ENCODE measurements at places on chromosomes 1 and 21.

- DNase-seq, result no peak
These were observed 25.1 kb downstream of the TMEM201 start for GRCh38 chr1:9613625-9614299.

- no peak for DNase-seq
These were observed 86.9 kb upstream of the SPAG17 start for GRCh38 chr1:118271883-118272282.

DNA sequence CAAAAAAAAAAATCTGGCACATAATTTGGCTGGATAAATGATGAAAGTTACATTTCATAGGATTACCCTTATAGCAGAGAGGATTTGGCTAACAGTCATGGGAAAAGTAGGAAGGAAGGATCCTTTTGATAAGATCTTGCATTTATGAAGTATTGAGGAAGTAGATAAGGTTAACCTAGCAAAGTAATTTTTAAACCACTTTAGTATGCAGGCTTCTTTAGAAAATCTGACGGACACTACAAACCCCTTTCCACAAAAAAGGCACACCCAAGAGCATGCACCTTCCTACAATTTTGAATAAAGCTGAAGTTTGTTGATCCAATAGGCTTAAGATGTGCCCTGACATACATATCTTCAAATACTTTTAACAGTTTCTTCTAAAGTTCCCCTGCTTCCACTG is 275.2 kb downstream of the GRIK1 start:
- no peak for DNase-seq

- no peak for DNase-seq
These were observed 26.4 kb upstream of the IFNAR2 start for GRCh38 chr21:33203371-33203724.

DNA sequence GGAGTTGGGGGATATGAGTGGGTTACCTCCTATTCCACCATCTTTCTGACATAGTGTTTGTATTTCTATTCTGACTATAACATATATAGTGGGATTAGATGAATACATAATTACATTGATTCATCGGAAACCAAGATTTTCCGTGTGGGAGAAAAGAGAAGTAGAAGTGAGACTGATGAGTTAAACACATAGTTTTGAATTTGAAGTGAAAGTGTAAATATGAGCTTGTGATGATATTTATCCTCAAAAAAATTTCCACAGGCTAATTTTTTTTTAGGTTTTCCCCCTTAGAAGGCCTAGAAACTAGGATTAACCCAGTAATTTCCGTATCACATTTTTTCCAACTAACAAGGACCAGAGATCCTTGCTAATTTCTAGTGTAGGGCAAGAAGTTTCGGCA is 6.9 kb downstream of the CD1B start:
- no peak for DNase-seq

GRCh38 chr1:150626150-150626549 is 3.3 kb downstream of the ENSA start:
- DNase-seq, result peak; percentile 62

- no peak for DNase-seq
These were observed 26.7 kb upstream of the COL16A1 start for GRCh38 chr1:31730336-31731048.

DNA sequence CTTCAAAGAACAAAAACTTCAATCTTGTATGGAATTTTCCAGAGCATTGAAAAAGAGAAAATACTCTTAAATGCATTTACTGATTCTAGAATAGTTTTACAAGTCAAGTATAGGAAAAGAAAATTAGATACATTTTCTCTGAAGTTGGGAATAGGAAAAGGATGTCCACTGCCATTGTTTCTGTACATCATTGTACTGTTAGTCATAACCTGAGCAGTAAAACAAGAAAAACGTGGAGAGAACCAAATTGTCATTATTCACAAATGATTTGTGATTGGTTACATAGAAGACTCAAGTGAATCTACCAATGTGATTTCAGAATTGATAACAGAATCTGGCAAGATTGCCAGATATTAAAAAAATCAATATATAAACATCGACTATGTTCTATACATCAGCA is 27.4 kb downstream of the PRKACB start:
- DNase-seq, result no peak

DNA sequence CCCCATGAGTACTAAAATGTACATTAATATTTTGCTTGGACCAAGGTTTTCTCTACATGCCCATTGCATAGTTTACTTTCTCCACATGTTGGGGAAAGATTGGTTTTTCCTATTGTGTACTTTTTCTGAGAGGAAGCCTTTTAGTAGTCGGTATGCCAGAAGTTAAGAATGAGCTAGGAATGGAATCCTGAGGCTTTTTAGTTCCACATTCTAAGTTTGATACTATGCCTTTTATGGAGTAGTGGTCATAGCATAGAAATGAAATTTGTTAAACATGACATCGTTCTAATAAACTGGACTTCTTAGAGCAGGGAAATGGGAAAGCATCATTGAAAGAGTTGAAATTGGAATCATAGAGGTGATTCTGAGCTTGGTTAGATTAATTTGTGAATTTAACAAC is 64.3 kb downstream of the BCL9 start:
- no peak for DNase-seq
